GM20000 (cell line): ENCODE measurements at places on chromosomes 16 and 17.

- no peak for DNase-seq
These were observed 44.2 kb downstream of the LDHD start for GRCh38 chr16:75072239-75072947.

DNA sequence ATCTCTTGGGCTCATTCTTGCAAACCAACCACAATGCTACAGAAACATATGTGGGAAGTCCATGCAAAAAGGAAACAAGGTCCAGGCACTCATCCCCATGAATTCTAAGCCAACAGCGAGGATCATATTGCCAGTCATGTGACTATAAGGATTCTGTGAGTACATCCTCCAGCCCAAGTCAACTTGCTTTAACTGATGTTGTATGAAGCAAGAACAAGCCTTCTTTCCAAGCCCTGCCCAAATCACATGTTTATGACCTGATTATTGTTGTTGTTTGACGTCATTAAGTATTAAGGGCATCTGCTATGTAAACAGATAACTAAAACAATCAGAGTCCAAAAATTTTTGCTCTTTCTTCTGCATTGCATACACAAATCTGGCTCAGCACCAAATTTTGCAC, 78.2 kb upstream of the MON1B start:
- DNase-seq, result no peak

GRCh38 chr17:34665819-34666763, 86.7 kb downstream of the TMEM132E start:
- DNase-seq, result no peak

- DNase-seq, result no peak
These were observed 3.0 kb upstream of the KRT15 start for GRCh38 chr17:41521574-41522261.

GRCh38 chr16:83891742-83892141, 7.2 kb upstream of the MLYCD start:
- DNase-seq, result no peak

- no peak for DNase-seq
These were observed 3.9 kb downstream of the CCR7 start for GRCh38 chr17:40561294-40561870.

DNA sequence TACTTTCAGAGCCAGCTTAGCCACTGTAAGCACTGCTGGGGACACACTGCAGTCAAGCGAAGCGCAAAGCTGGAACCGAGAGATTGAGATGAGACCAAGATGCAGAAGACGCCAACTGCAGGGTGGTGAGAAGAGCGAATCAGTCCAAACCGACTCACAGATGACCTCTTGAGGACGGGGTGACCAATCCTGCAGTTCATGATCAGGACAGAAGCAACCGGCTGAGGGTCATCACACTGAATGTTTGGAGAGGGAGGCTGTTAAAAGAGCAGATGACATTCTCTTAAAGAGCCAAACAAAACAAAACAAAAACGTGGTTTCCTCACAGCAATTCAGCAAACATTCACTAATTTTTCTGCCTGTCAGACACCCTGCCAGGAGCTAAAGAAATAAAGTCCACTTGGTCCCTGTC, 8.5 kb downstream of the HASPIN start:
- DNase-seq, result peak; percentile 67

- DNase-seq, result no peak
These were observed 7.5 kb downstream of the ATP5PD start for GRCh38 chr17:75039238-75039637.

- DNase-seq, result no peak
These were observed 43.2 kb downstream of the AXIN2 start for GRCh38 chr17:65518256-65518655.

GRCh38 chr16:15484662-15485061, 50.3 kb downstream of the BMERB1 start:
- DNase-seq, result no peak

- DNase-seq, result no peak
These were observed 27.7 kb upstream of the MPHOSPH6 start for GRCh38 chr16:82197540-82198240.

DNA sequence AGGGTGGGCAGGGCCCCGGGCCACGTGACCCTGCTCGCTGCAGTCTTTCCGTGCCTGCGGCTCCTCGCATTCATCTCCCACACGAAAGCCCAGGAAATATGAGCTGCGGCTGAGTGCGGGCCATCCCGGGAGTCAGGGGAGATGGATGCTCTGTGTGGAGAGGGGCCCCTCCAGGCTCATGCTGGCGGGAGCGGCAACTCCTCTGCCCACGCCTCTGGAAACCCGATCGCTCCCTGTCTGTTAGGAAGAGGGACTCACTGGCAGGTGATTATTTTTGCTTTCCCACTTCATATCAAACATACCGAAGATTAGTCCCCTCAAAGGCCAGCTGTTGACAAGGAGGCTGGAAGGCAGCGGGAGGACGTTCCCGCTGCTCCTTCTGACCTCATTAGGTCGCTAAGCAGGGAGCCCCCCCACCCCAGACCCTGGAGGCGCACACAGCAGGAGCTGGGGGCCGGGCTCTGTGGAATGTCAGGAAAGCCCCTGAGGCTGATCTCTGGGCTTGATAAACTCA, 228.5 kb downstream of the FOXL1 start:
- no peak for DNase-seq

GRCh38 chr17:75147878-75148546, 6.3 kb downstream of the JPT1 start:
- no peak for DNase-seq

DNA sequence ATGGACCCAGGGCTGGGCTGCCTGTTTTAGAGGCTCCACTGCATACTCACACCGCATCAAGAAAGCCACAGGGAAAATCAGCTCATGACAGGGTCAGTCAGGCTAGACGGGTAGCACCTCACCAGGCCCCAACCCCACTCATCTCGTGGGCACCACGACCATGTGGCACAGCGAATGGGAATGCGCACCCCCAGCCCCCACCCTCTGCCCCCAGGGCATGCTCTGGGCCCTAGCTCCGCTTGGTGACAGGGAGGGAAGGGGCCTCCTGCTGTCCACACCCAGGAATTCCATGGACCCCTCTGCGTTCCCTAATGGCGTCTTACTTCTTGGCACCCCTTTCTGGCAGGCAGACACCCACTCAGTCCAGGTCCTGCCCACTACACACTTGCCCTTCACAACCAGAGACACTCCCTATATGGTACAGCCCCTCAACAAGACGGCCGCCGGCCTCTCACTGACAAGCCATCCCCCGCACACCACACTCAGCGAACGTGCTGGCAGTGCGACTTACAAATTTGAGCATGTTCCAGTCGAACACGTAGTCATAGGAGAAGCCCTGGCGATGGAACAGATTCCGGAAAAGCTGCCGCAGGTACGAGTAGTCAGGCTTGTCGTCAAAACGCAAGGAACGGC, 22.1 kb downstream of the SLC16A3 start:
- DNase-seq, result no peak

GRCh38 chr17:79922116-79922601, 82.9 kb upstream of the CBX4 start:
- DNase-seq, result no peak

- DNase-seq, result no peak
These were observed 3.9 kb upstream of the TMEM235 start for GRCh38 chr17:78227455-78227916.

GRCh38 chr17:10807704-10808128, 3.8 kb upstream of the TMEM238L start:
- DNase-seq, result no peak

GRCh38 chr16:12255473-12255872, 278.9 kb downstream of the SNX29 start:
- no peak for DNase-seq

- no peak for DNase-seq
These were observed 1023.4 kb upstream of the CDH8 start for GRCh38 chr16:63059676-63060075.

- no peak for DNase-seq
These were observed 150.6 kb upstream of the TNRC6C start for GRCh38 chr17:77807746-77808441.

- no peak for DNase-seq
These were observed 30.0 kb upstream of the USP22 start for GRCh38 chr17:21072745-21073197.

- DNase-seq, result no peak
These were observed 5.4 kb upstream of the FSCN2 start for GRCh38 chr17:81522491-81523401.

GRCh38 chr17:76545918-76546555, 6.2 kb downstream of the PRCD start:
- DNase-seq, result no peak

- no peak for DNase-seq
These were observed 159.0 kb downstream of the MRM1 start for GRCh38 chr17:36760425-36760824.

DNA sequence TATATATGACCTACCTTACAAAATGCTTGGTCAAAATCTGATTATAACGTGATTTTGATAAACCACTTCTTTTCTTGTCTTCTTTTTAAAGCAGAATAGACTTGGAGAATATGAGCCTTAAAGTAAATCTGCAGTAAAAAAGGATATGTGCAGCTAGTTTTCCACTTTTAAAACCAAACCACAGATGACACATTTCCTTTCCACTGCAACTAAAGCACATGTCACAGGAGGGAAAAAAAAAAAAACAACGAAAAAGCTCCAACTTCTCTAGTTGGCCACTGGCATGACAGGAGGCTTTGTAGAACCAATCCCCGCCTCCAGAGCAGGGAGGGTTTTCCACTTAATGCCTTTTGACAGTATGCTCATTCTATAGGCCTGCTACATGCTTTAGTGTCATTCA, at the start of gene EVI2A:
Gene EVI2A (minus strand): TSS at position 142 of the 400 bp plus-strand sequence. CDS start 2,609 bp downstream, outside the sequence.
- DNase-seq, result peak; percentile 65

DNA sequence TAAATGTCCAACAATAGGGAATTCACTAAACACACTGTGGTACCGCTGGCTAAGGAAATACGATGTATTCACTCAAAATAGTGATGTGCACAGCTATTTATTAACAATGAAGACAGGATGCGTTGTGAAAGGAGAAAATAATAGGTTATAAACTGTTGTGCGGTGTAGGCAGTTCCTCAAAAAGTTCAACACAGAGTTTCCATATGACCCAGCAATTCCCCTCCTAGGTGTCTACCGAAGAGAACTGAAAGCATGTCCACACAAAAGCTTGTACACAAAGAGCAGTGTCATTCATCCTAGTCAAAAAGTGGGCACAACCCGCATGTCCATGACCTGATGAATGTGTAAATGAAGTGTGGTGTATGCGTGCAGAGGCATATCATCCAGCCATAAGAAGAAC, 1.2 kb upstream of the CES1 start:
- no peak for DNase-seq

DNA sequence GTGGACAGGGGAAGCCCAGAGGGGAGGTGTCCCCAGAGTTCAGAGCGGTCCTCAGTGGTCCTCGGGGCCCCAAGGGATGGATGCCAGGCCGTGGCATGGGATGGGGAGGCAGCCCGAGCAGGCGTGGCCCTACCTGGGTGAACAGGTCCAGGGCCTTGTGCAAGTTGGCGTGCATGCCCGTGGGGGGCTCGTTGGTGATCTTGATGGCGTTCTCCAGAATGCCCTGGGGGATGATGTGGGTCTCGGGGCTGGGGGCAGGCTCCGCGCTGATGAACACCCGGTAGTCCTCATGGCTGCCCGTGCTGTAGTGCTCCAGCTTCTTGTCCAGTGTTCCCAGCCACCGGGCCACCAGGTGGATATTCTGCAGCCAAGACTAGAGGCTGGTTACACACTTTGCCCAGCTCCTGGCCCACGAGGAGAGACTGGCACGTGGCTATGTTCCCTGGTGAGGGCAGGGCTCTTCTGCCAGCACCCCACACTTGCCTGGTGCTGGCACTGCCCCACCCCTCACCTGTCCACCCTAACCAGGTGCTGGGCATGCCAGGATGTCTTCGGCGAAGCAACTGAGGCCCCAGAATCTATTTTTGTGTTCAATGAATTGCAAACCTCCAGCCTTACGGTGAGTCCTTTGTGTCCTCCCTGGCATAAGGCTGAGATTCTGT, 59.2 kb downstream of the PGS1 start:
- DNase-seq, result no peak

DNA sequence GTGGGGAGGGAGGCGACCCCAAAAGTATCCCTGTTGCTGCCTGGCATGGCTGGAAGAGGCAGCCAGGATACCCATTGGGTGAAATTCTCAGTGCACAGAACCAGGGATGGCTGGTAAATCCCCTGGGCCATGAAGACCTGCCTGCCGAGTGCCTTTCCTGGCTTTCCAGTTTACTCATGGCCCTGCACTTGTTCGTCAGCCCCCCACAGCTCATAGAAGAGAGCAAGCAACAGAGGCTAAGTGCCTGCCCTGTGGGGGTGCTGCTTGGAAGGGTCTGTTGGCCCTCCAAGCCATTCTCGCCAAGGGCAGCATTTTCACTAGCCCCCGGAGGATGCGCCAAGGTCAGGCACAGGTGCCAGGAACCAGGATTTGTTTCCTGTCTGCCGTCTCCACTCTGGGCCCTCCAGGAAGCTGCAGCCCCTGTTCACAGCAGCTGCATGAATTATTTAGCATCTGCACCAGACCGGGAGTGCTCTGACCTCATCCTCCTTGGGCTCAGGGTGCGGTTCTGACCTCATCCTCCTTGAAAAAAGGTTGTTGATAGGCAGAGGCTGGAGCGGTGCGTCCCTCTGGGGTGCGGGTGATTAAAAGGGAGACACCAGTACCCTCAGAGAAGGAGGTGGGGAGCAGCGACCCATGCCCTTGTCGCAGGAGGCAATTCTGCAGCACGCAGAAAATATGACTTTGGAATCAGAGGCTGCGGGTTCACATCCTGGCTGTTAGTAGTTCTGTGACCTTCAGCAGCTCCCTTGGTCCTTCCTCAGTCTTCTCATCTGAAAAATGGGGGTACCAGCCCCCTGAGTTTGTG, 14.2 kb upstream of the CD300A start:
- DNase-seq, result no peak

DNA sequence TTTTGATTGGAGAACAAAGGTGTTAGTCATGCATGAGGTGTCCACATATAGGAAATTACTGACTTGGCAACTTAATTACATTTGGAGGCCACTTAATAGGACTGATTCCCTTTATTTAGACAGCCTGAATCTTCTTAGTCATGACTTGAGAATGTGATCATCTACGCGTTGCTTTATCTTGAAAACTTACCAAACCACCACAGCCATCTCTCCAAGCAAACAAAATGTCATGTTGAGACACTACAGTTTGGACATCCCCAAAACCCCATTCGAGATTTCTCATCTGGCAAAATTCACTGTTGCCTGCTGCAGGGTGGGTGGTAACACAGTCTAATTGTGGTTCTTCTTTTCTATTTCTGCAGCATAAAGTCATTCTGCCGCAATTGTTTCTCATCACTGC, 176.5 kb upstream of the CDH5 start:
- DNase-seq, result no peak
